Right ventricle myocardium inferior (tissue), 1 donor: ENCODE measurements at places on chromosomes 3 and 15. TPM values are rescaled to one million over a fixed set of nuclear protein-coding genes. Genes with fewer than 3 reads are reported as not detected.

PRR23A gene
- total RNA-seq: not detected

IP6K1 gene
- 19.0 TPM for total RNA-seq

TNNC1 gene
- 9,051 TPM for total RNA-seq

HACD2 gene
- total RNA-seq: 12.1 TPM
